Naive B cell (primary cell): ENCODE measurements at places on chromosomes 11 and 22.

GRCh38 chr22:35380013-35380412 lies 883 bp upstream of the HMOX1 start:
- DNase-seq, result no peak

DNA sequence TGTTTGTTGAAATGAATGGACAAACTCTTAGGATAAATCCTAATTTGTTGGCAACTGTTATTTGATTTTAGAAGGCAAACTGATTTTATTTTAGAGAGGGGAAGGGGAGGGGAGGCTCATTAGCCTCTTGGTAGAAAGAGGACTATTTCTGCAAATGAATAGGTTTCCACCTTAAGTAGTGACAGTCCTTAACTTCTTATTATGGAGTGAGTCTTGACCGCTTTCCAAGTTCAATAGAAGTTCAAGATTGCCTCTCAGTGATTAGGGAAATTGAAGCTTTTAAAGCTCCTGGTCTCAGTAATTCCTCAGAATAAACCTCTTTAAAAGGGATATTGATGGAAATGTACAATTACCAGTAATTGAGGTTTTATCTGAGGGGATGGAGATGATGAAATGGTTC lies 55.7 kb downstream of the PANX1 start:
- DNase-seq, result no peak

DNA sequence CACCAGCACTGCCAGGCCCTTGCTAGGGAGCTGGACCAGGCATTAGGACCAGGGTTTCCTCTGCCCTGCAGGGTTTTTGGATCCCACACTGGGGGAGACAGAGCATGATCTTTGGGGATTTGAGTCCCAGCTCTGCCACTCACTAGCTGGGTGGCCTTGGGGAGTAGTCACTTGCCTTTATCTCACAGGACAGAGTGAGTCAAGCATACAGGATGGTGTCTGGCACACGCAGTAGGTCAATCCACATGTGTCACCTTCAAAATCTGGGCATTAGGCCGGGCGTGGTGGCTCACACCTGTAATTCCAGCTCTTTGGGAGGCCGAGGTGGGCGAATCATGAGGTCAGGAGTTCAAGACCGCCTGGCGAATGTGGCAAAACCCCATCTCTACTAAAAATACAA lies 2.7 kb downstream of the NEFH start:
- DNase-seq, result no peak

DNA sequence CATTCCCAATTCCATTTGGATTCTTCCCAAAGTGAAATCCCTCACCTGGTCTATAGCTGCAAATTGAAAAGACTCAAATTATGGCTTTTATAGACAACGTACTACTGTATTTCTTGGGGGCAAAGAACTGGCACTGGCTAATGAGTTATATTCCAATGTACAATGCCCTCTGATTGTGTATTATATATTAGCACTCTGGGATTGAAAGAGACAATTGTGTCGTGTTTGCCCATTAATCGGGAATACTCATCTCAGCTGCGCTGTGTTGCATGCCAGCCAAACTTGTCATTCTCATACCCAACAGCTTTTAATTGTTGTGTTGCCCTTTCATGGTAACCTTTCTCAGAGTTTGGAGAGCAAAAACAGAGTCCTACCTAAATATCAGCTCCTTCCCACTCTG lies 55.0 kb upstream of the ZBTB44 start:
- no peak for DNase-seq

GRCh38 chr11:1693327-1694063 lies 3.5 kb upstream of the KRTAP5-6 start:
- peak; percentile 70 for DNase-seq

DNA sequence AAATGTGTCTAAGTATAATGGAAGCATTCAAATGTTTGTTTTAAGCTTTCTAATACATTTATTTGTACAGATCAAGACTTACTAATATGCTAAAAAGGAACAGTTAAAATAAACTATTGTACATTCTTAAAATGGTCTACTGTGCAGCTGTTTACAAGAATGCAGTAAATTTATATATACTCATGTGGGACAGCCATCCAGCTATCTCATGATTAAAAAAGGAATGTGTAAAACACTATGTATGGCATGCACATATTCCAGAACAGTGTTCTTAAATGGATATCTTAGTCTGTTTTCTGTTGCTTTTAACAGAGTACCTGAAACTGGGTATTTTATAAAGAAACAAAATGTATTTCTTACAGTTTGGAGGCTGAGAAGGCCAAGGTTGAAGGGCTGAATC lies 30.2 kb upstream of the CSTF3 start:
- no peak for DNase-seq

DNA sequence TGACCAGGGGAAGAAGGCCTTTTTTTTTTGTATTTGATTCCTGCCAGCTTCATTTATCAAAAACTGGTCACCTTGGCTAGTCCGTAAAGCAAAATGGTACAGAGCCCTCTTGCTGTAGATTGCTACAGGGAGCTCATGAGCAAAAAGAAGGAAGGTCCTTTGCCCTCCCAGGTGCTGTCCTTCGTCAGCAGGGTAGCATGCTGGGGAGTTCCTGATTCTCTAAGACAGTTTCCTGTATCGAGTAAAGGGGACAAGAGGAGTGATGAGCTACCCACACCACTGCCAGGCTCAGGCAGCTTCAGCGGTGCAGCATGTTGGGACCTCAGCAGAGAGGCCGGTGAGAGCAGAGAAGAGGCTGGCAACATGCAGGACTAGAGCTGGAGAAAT lies 67.8 kb upstream of the CSNK2A3 start:
- no peak for DNase-seq

- no peak for DNase-seq
Measured at GRCh38 chr11:123505546-123506299, 75.7 kb downstream of the GRAMD1B start.

GRCh38 chr11:104443387-104443786 lies 279.4 kb upstream of the PDGFD start:
- no peak for DNase-seq

DNA sequence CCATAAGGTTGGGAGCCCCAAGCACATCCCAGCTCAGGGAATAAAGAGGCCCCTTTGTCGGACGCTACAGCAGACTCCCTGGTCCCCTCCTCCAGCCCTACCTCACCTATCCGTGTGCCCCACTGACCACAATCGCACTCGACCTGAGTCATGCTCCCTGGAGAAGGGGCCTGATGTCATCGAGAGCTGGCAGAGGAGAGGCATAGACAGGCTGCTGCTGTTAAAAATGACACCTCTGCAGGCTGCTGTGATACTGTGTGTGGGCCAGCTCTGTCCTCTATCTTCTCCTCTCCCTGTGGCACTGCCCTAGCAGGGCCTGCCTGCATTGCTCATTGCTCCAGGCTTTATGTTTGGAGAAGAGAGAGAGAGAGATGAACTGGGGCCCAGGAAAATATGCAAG lies 123.4 kb upstream of the SYT13 start:
- DNase-seq, result no peak

DNA sequence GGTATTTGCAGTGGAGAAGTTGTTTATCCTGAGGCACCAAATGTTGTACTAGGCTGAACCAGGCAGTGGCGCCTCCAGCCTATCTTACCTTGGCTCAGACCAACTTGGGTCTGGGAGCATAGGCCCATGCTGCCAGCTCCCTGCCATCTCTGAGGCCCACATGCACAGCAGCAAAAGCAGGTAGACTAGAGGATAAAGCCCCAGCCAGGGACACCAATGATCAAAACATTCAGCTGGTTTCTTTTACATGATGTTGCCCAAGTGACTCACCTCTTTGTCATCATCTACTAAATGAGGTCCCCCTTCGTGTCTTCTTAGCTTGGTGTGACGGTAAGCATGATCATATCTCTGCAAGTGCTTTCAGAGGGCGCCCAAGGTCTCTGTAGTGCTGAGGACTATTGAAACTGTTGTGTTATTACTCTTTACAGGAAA lies 112.1 kb upstream of the DRD2 start:
- DNase-seq, result no peak
